ENCODE measurements at places on chromosomes 3 and 15.

DNA sequence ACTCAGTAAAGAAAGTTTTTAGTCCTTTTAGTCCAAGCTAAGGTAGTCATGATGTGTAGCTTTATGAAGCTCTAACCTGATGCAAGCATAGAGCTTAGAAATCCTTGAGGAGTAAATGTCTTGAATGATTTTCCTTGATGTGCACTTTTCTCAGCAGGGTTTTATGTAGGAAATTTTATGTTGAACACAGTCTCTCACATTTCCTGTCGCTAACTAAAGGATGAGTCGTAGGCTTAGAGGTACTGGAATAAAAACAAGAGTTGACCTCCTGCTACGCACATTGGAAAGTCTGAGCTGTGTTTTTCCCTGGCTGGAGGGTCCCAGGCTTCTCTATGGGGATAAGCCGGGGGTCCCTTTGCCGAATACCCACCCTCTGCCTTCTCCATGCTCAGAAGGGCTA is 34.7 kb upstream of the ZPLD1 start:
- no peak for DNase-seq

- DNase-seq, result no peak
These were observed 75.2 kb downstream of the BOC start for GRCh38 chr3:113286524-113286923.

- no peak for DNase-seq
These were observed 378.2 kb upstream of the ALCAM start for GRCh38 chr3:104988496-104988895.

DNA sequence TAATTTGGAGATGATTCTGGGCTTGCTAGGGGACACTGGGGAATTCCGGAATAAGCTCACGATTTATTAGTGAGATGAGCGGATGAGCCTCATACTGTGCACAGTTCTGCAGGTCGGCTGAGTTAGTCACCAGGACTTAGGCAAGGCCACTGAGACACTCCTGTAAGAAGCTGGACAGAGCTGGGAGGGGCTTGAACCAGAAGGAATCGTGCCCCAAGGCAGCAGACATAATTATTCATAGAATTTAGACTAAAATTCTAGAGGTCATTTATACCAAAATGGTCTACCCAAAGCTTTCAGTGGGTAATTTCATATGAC is 121.4 kb downstream of the VGLL4 start:
- DNase-seq, result no peak

DNA sequence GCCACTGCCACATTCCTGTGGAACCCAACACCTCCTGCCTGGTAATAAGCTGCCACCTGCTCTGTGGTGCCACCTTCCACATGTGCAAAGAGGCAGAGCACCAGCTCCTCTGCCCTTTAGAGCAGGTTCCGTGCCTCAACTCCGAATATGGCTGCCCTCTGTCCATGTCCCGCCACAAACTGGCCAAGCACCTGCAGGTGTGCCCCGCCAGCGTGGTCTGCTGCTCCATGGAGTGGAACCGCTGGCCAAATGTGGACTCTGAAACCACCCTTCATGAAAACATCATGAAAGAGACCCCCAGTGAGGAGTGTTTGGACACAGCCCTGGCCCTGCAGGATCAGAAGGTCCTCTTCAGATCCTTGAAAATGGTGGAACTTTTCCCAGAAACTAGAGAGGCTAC is 28.3 kb downstream of the FBXO40 start:
- DNase-seq, result no peak

- DNase-seq, result no peak
These were observed 2.3 kb downstream of the GLYCTK start for GRCh38 chr3:52289747-52290595.

DNA sequence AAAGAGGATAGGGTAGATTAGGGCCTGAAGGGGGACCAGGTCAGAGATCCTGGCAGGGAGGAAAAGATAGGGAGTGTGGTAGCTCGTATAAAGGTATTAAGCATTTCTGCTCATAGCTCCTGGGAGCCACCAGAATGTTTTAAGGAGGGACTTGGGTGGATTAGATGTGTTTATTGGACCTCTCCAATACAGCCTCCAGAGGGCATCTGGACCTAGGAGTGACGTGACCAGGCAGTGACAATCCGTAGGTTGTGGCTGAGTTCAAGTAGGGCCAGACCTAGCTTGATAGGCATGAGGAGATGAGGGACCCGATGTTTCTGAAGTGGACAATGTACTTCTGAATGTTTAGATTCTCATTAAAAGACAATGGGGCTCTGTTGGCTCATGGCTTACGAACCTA is 435.2 kb downstream of the MCTP2 start:
- no peak for DNase-seq

Measured in CD4-positive, alpha-beta T cell treated with Interferon alpha-2 for 1 hour (primary cell).